ENCODE measurements at places on chromosomes 6 and 20.

DNA sequence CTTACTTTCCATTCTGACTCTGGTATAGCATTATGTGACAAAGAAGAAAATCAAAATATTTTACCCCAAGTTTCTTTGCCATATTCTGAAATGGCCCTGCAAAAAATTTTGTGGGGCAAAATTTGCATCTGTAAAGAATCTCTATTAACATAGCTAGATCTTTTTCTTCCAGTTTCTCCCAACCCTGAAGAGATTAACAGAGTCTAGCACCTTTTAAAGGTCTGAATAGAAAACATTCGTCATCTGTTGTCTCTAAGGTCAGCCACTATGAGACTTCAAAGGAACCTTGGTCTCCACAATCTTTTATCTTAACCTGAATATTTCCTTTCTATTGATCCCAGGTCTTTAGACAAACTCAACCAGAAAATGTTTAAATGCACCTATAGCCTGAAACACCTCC is 205.7 kb downstream of the BTBD9 start:
- DNase-seq = no peak

DNA sequence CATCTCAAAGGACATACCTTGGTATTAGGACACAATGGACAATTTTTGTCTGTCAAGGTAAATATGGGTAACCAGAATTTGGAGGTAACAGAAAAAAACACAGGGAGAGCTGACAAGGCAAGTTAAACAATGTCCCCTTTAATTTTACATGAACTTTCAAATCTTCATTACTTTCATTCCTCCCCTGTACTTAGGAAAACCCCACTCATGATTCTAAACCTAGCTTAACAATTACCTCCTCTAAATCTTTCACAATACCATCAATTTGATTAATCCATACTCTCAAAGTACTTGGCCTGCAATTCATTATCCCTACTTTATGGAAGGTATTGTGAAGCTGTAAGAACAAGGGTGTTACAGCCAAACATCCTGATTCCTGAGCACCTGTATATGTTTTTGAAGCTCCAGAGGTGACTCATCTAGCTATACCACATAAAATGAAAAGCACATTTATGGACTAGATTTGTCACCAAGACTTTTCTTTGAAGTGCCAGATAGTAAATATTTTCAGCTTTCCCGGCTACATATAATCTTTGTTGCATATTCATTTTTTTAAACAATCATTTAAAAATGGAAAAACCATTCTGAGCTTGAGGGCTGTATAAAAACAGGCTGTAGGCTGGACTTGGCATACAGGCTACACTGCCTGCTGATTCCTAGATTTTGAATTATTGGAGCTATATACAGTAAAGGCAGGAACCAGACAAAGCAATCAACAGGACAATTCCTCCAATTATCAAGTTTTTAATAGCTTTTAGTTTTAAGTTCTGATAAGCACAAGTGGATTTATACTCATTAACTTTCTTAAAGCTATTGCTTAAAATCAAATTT is 22.9 kb downstream of the DEK start:
- DNase-seq = no peak

DNA sequence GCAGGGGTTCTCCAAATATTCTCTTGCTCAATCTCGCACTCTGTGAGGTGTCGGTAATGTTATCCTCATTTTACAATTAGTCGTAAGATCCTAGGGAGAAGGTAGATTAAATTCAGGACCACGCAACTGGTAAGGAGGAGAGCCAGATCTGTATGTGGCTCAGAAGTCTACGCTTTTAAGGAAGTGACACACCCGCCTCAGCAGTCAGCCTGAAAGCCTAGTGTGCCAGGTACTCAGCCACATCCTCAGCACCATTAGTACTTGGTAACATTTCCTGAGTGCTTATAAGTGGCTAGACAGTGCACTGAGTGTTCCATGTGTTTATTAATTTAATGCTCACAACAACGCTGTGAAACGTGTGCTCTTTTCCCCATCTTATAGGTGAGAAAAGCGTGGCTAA is 63.7 kb downstream of the DHX35 start:
- no peak for DNase-seq

DNA sequence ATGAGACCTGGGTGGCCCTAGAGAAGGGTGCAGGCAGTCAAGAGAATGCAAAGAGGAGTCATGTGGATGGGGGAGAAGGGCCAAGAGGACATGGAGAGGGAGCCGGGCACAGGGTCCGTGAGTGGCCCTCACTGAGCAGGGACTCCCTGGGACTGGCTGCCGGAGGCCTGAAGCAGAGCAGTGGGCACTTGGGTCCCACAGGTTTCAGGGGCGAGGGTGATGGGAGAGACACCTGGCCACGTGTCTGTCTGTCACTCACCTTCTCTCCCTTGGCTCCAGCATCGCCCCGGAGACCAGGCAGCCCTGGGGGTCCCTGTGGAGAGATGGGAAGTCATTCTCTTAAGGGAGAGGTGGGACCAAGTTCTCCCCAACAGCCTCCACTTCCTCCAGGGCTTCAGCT is 25.5 kb downstream of the COL11A2 start:
- no peak for DNase-seq

- DNase-seq = no peak
Measured at GRCh38 chr6:55088902-55089301, 85.4 kb upstream of the HCRTR2 start.

DNA sequence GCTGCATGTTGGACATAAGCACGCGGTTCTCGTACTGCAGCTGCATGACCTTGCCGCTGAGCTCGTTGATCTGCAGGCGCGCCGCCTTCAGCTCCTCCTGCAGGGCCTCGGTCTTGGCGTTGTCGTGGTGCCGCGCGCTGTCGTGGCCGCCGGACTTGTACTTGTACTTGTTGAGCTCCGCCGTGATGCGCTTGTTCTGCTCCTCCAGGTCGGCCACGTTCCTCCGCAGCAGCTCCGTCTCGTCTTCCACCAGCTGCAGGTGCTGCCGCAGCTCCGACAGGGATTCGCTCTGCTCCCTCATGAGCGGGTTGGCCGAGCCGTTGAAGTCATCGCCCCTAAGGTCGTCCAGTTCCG is 16.6 kb upstream of the KIAA0408 start:
- no peak for DNase-seq

GRCh38 chr6:89021629-89022028 is 58.2 kb upstream of the RNGTT start:
- no peak for DNase-seq

- DNase-seq = no peak
Measured at GRCh38 chr6:8750627-8751026, 315.3 kb upstream of the SLC35B3 start.

DNA sequence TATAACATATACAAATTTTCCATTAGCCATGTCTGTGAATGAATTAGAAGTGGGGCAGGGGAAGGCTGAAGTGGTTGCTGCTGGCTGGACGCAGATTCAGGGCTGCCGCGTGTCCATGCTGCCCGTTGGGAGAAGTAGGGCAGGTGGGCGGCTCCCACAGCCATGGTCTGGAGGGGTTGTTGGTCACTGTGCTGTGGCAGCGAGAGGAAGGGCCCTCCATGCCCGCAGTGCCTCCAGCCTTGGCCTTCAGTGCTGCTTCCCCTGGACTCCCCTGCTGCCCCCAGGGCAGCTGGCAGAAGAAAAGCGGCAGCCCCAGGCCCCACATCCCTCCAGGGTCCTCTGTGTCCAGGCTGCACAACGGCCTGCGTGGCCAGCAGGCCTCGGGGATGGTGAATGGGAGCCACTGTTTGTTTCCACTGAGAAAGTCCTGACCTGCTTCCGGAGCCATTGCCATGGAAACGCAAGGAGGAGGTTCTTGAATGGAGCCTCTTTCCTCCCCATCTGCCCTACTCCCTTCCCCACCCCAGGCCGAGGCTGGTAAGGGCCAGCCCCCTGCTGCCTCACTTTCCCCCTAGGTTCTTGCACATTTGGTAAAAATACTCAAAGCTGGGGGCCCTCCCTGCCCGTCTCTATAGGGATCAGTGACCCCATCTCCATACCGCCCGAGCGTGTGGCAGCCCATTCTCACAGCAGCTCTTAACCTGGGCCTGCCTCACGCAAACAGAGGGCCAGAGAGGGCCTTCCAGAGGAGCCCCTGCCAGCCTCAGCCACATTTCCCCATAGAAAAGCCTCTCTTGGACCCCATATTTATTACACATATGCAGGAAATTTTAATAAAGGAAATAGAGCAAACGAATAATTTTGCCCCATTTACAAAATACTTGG is 113.3 kb downstream of the SASH1 start:
- no peak for DNase-seq

- no peak for DNase-seq
Measured at GRCh38 chr6:111477481-111477938, 5.5 kb downstream of the REV3L start.

DNA sequence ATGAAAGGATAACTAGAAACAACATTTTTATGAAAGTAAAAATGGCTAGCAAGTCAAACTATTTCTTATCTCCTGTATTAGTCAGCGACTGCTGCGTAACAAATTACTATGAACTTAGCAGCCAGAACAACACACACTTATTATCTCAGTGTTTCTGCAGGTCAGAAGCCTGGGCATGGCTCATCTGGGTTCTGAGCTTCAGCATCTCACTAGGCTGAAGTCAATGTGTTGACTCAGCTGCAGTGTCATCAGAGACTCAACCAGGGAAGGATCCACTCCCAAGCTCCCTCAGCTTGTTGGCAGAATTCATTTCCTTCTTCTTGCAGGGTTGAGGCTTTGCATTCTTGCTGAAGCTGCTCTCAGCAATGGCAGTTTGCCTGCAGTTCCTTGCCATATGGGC is 33.2 kb upstream of the IGF2R start:
- DNase-seq = no peak

- DNase-seq = peak; percentile 24
Measured at GRCh38 chr6:137494281-137494987, at the start of gene OLIG3. OLIG3 (minus strand) TSS chr6:137494394; CDS start chr6:137494170, 224 bp downstream.

DNA sequence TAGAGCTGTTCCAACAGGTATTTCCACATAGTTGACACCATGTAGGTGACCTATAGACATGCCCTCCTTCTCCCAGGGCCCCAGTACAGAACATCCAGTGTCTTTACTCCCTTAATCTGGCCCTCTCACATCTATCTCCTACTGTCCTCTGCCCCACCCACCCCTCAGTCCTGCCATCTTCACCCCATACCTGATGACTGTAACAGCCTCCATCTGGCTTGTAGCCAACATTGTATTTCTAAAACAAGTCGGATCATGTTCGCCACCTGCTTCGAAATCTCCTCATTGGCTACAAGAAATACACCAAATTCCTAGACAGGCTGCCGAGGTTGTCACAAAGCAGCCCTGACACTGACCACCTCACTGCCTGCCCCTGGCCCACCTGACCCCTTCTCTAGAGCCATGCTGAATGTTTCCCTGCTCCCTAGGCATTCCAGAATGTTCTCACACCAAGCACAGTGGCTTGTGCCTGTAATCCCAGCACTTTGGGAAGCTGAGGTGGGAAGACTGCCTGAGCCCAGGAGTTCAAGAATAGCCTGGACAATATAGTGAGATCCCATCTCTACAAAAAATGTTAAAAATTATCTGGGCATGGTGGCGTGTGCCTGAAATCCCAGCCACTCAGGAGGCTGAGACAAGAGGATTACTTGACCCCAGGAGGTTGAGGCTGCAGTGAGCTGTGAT is 6.0 kb downstream of the ZC3H12D start:
- no peak for DNase-seq

DNA sequence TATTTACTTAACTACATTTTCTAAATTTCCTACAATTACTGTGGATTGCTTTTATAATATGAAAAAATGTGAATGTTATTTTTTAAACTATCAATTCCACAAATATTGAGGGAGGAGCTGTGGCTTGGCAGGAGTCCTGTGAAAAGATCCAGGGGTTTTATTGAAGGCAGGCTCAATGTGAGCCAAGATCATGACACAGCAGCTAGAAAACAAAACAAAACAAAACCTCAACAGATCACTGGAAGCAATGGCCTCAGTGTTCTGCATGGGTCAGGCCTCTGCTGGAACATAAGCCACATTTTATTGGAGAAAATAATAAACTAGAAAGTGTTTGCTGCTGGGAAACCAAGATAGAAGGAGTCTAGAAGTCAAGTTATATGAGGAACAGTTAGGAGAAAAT is 19.4 kb upstream of the RCAN2 start:
- DNase-seq = no peak

DNA sequence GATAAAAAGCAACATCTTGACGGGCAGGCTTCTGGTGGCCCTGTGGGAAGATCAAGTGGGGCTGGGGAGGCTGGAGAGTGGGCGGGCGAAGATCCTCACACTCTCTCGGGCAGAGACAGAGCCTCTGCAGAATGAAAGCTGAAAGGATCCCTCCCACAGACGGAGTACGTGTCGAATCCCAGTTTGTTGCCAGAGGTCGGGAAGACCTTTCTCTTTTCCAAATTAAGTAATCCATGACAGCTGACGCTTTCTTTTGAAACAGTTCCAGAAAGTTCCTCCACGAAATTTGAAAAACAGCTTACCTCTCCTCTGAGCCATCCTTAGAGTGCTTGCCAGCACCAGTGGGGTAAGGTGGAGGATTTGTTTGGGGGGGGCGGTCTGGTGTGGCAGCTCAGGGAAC is 155.6 kb upstream of the SMLR1 start:
- DNase-seq = no peak

DNA sequence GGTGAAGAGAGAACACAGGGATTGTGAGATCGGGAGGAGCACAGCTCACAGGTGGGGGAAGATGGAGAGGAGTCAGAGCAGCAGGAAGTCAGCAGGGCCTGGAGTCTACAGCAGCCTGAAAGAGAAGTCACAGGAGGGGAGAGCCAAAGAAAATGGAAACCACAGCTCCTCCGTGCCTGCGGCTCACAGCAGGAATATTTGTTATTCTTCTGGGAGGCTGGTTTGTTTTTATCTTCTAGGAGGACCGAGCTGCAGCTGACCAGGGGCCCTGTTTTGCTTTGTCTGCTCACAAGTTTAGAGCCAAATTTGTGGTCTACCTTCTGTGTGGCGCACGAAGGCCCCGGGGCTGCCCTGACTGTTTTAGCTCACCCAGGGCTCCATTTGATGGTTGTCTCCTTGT is 81.8 kb downstream of the CLIC5 start:
- DNase-seq = no peak

DNA sequence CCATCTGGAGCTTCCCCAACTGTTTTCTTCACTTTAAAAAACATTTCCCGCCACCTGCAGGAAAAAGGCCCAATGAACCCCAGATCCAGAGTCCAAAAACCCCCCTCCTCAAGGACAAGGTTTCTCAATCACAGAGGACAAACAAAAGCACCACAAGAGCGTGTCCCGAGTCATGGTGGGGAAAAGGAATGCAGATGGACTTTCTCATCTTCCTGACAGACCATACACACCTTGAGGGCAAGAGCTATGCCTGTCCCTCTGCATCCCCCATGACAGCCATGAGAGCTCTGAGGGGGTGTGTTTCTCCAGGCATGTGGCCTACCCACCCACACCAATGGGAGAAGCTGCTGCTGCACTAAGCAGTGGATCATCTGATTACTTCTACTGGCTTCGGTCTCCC is 9.0 kb downstream of the PEX6 start:
- no peak for DNase-seq

DNA sequence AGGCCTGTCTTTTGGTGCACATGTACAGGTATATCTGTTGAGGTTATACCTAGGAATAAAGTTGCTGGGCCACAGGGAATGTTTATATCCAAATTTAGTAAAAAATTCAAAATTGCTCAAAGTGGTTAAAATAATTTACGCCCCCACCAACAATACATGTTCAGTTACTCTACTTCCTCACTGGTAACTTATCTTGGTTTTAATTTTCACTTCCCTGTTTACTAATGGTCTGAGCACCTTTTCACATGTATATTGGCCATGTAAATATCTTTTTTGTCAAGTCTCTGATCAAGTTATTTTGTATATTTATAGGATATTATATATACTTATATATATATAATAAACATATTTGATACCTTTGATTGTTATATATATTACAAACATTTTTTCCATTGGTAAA is 9.7 kb downstream of the PDE7B start:
- DNase-seq = no peak

Measured in stimulated activated CD8-positive, alpha-beta memory T cell treated with anti-CD3 and anti-CD28 coated beads, Interleukin-4, amount 100 ng/mL, for 4 hours (primary cell).